ENCODE measurements at places on chromosomes 11 and 22.

DNA sequence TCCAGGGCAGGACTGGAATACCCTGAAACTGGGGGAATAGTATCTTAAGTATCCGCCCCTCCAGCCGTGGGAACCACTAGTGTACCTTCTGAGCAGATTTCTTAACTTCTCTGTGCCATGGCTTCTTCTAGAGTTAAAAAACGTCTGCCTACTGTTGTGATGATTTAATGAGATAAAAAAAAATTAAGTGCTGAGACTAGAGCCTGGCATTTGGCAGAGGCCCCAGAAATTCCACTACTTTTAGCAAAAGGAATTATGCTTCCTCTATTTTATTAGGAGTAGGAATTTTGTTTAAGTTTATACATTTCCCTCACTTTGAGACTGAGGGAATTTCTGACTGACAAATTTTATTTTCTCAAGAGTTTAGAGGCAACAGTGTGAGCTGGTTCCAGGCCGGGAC, 371.2 kb upstream of the B3GAT1 start:
- no peak for DNase-seq

DNA sequence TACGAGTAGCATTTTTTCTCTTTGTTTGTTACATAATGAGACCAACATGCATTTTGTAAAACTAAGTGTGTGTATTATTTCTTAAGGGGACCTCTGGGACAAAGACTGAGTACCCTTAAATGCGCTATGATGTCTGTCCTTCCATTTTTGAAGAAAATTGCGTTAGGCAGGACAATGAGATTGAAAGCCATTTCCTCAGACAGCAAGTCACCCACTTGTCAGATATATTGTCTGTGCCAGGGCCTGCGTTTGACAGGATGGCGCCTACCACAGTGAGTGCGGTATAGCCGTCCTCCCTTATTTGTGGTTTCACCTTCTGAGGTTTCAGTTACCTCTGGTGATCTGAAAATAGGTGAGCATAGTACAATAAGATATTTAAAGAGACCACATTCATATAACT, 2.2 kb downstream of the AP2A2 start:
- no peak for DNase-seq

DNA sequence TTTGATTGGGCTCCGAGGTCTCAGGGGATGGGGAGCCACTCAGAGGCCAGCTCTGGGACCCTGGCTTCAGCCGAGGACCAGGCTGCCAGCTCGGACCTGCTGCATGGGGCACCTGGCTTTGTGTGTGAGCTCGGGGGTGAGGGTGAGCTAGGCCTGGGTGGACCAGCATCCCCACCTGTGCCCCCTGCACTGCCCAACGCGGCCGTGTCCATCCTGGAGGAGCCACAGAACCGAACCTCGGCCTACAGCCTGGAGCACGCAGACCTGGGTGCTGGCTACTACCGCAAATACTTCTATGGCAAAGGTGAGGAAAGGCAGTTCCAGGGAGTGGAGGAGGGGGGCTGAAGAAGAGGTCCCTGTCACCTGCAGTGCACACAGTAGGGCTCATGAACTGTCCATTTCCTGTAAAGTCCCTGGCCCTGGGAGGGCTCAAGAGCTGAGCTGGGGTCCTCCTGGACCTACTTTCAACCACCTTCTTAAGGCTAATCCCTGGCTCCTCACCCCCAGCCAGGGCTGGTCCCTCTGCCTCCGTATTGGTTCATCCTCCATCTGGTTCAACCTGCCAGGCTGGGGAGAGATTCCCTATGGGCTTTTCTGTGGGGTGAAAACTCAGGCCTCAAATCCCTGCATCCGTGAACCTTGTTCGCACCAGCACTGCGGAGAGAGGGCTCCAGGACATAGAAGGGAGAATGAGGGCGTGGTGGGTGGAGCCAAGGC, 3.6 kb downstream of the SIPA1 start:
- no peak for DNase-seq

- no peak for DNase-seq
Measured at GRCh38 chr22:17806437-17806836, 32.2 kb upstream of the BID start.

GRCh38 chr11:79059141-79059540, 381.7 kb downstream of the TENM4 start:
- no peak for DNase-seq

Measured in HCEC 1CT (cell line).